ENCODE measurements at places on chromosomes 1 and 21.

DNA sequence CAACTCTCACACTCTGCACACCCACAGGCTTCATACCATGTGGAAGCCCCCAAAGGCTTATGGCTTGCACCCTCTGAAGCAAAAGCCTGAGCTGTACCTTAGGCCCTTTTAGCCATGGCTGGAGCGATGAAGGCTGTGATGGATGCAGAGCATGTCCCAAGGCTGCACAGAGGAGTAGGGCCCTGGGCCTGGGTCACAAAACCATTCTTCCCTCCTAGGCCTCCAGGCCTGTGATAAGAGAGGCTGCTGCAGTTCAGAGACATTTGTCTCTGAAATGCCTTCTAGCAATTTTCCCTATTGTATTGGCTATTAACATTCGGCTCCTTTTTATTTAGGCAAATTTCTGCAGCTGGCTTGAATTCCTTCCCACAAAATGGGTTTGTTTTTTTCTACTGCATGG lies 1707.7 kb downstream of the MRPL39 start:
- no peak for DNase-seq

- DNase-seq = no peak
These were observed 18.9 kb downstream of the HSF2BP start for GRCh38 chr21:43640400-43640799.

DNA sequence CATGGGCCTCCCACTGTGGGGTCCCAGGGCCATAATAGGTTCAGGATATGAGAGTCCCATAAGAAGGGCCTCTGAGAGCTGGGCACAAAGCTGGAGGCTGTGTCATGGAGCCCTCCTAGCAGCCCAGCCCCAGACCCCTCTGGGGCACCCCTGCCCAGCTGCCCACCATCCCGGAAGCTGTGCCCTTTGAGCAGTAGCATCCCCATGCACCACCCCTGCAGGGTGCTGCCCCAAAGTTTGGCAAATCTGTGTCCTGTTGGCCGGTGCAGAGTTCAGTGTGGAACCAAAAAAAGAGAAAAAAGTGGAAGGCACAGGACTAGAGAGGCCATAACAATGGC lies 17.6 kb downstream of the TNNT2 start:
- no peak for DNase-seq

DNA sequence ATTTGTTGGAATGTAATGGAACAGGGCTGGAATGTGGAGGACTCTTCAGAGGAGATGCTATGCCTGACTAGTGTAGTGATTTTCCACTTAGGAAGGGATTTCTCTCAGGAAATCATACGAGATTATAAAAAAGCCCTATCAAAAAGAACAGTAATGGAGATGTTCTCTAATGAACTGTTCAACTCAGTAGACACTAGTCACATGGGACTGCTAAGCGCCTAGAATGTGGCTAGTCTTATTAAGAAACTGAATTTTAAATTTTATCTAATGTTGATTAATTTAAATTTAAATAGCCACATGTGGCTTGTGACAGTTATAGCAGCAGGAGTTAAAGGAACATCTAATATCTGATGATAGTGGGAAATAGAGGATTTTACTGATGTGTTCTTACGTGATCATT lies 94.0 kb downstream of the SLC35F3 start:
- peak; percentile 14 for DNase-seq

- no peak for DNase-seq
These were observed 113.6 kb downstream of the DMRTB1 start for GRCh38 chr1:53572815-53573173.

DNA sequence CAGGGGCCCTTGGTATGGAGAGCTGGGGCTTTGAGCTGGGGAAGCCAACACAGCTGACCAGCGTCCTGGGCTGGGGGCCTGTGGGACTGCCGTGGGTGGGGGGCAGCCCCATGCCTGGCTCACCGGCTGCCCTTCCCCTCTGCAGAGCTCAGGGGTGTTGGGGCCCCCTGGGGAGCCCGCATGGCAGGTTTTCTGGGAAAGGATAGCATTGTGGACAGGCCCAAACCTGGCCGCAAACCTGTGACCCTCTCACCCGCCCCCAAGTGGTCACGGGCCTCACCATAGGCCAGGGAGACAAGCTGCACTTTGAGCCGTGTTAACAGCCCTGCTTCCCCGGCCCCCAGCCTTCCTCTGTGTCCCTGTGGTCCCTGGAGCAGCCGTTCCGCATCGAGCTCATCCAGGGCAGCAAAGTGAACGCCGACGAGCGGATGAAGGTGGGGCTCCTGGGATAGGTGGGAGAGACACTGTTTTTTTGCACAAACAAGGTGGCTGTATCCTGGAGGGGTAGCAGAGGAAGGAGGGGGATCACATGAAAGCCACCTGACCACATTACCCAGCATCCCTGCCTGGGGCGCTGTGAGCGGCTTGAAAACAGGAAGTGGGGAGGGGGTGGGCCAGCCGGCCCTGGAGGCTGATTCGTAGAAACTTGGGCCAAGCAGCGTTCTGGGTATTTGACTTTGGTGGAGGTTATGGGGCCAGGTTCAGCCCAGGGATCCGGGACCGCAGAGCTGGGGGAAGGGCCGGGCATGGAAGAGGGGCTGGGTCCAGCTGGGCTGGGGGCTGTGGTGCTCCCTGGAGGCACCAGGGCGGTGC lies 65.9 kb downstream of the PIK3CD start:
- DNase-seq = peak; percentile 54

GRCh38 chr1:116952738-116953275 lies 43.1 kb downstream of the PTGFRN start:
- no peak for DNase-seq
